Endodermal cell (in vitro differentiated cells): ENCODE measurements at places on chromosomes 2 and 18. TPM values are rescaled to one million over a fixed set of nuclear protein-coding genes. Genes with fewer than 3 reads are reported as not detected.

DNA sequence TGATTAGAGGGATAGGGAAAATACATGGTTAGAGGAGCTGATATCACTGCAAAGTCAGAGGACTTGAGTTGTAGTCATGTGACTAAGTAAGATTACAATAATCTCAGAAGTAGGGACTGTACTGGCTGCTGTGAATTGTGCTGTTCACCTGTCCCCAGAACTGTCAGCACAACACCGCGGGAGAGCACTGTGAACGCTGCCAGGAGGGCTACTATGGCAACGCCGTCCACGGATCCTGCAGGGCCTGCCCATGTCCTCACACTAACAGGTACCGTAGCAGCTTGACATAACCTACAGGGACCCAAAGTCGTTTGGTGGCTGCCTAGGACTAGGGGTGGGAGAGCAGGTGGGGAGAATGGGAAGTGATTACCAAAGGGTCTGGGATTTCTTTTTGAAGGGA lies 132.8 kb upstream of the TTC39C start:
- H3K4me1 ChIP-seq, result no peaks in the 10 kb centered on the region
- no peak overlapping the region for H3K27ac ChIP-seq
- no peak for DNase-seq
- H3K27me3 ChIP-seq, result no peaks in the 10 kb centered on the region
- no peak overlapping the region for H3K4me3 ChIP-seq

DNA sequence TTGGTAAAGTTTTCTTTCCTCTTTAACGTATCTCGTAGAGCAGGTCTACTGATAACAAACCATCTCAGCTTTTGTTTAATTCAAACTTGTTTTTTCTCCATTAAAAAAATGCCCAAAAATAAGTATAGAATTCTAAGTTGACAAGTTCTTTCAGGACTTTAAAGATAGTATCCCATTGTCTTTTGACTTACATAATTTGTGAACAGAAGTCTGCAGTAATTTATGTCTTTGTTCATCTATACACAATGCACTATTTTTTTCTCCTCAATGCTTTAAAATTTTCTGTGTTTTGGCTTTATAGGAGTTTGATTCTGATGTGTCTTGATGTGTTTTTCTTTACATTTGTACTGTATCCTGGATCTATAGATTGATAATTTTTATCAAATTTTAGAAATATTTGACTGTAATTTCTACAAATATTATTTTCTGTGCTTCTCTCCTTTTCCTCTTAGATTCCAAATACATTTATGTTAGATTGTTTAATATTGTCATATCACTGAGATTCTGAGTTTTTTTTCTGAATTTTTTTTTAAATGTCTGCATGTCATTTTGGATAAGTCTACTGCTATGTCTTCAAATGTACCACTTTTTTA lies 143.3 kb downstream of the FTCDNL1 start:
- H3K36me3 ChIP-seq, result no peaks in the 10 kb centered on the region
- no peak overlapping the region for H3K4me3 ChIP-seq

RETSAT gene
- 17.3 and 19.7 TPM in 2 replicates for total RNA-seq

DNA sequence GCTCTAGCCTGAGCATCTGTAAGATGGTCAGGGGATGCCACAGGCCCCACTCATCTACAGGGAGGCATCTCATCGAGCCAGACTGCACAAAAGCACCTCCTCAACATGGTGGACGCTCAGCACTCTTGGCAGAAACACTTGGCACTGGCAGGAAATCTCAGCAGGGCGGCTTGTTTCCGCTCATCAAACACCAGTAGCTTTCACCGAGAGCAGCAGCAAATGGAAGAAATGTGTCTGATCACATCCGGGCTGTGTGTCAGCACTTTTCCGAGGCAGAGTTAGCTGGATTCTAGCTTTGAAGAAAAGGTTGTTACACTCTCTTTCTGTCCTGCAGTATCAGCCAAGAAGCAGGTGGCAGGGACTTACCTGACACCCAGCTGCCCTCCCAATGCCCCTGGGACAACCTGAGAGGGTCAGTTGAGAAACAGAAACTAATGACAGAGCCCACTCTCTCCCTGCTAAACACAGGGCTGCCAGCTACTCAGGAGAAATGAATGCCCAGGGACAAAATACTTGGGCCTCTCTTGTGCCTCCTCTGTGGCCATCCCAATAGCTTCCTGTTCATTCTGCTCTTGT lies 68.9 kb upstream of the FZD7 start:
- no peak overlapping the region for H3K4me3 ChIP-seq
- H3K36me3 ChIP-seq, result no peaks in the 10 kb centered on the region
- H3K4me1 ChIP-seq, result peaks cover 24% of the 10 kb centered on the region
- H3K27ac ChIP-seq, result no peak overlapping the region

DNA sequence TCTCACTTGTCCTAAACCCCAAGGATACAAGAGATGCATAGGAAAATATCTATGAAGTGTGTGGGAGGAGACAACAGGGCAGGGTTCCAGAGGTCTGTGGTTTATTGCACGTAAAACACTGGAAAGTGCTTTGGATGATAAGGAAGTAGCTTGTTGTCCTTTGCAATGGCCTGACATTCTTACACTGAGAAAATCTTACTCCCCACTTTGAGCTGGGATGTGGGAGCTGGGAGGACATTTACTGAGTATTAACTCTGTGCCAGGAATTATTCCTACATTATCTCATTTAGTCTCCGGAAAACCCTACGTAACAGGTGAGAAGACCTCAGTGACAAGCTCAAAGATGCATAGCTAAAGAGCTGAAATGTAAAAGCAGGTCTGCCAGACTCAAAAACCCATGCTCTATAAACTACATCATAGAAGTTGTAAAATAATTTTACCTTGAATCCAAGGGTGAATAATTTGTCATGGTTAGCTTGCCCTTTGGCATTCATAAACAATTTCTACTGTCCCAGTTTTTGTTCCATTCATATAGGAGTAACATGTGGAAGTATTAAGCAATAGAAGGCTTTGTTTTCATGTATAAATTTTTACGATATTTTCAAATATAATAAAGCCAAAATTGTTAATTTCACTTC lies 9.2 kb upstream of the GALNT3 start:
- H3K4me3 ChIP-seq, result no peak overlapping the region
- H3K27ac ChIP-seq, result no peak overlapping the region
- DNase-seq, result no peak
- no peaks in the 10 kb centered on the region for H3K36me3 ChIP-seq
- no peaks in the 10 kb centered on the region for H3K4me1 ChIP-seq

DNA sequence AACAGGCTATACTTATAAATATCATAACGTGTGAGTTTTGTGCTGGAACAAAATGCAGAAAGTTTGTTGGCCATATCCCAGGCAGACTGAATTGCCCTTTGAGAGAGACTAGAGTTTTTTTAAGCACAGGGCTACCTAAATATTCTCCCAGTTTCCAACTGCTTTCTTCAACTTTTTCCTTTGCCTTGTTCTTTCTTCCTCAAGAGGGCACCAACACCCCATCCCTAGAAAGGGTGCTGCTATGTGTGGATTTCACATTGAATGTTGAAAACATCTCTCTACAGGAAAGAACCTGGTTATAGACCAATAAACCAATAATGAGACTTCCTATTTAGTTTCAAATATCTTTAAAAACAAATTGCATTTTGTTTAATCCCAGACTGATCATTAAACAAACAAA lies 87.9 kb downstream of the ICOS start:
- no peaks in the 10 kb centered on the region for H3K36me3 ChIP-seq
- peak; percentile 76 for DNase-seq
- no peaks in the 10 kb centered on the region for H3K27me3 ChIP-seq
- H3K27ac ChIP-seq, result no peak overlapping the region
- no peaks in the 10 kb centered on the region for H3K4me1 ChIP-seq
- no peak overlapping the region for H3K4me3 ChIP-seq

DNA sequence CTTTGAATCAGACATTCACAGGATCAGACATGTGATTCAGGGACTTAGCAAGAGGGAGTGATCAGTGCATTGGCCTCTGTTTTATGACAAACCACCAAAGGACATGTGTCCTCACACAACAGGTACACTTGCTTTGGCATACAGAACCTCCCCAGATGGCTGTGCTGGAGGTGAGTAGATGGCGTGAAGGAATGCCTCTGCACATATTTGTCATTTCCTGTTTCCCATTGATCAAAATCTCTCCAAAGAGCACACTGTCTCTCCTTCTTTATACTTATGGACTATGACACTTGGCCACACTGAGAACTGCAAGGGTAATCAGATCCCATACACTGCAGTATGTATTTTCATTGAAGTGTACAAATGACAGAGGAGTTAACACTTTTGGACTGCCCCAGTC lies 927.6 kb downstream of the TSN start:
- H3K4me3 ChIP-seq, result no peak overlapping the region
- H3K36me3 ChIP-seq, result no peaks in the 10 kb centered on the region
- no peaks in the 10 kb centered on the region for H3K4me1 ChIP-seq
- DNase-seq, result no peak
- H3K27ac ChIP-seq, result no peak overlapping the region
- H3K27me3 ChIP-seq, result peaks cover 6% of the 10 kb centered on the region

SERPINB4 gene
- not detected in 3 replicates for total RNA-seq

DNA sequence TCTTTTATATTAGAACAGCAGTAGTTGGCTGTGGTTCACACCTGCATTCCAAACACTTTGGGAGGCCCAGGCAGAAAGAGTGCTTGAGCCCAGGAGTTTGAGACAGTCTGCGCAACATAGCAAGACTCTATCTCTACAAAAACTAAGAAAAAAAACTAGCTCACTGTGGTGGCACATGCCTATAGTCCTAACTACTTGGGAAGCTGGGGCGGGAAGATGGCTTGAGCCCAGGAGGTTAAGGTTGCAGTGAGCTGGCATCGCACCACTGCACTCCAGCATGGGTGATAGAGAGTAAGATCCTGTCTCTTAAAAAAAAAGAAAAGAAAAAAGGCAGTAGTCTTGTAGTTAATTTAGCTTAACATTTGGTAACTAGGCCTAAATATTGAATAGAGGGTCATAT lies 136.6 kb downstream of the AGPS start:
- H3K36me3 ChIP-seq, result peaks cover 40% of the 10 kb centered on the region
- H3K27me3 ChIP-seq, result no peaks in the 10 kb centered on the region
- no peak overlapping the region for H3K27ac ChIP-seq
- peak; percentile 59 for DNase-seq
- H3K4me3 ChIP-seq, result no peak overlapping the region

GRCh38 chr2:62234755-62235655 lies 39.1 kb downstream of the B3GNT2 start:
- H3K36me3 ChIP-seq, result peaks cover 8% of the 10 kb centered on the region
- no peak overlapping the region for H3K27ac ChIP-seq
- no peaks in the 10 kb centered on the region for H3K27me3 ChIP-seq
- H3K4me3 ChIP-seq, result no peak overlapping the region

DNA sequence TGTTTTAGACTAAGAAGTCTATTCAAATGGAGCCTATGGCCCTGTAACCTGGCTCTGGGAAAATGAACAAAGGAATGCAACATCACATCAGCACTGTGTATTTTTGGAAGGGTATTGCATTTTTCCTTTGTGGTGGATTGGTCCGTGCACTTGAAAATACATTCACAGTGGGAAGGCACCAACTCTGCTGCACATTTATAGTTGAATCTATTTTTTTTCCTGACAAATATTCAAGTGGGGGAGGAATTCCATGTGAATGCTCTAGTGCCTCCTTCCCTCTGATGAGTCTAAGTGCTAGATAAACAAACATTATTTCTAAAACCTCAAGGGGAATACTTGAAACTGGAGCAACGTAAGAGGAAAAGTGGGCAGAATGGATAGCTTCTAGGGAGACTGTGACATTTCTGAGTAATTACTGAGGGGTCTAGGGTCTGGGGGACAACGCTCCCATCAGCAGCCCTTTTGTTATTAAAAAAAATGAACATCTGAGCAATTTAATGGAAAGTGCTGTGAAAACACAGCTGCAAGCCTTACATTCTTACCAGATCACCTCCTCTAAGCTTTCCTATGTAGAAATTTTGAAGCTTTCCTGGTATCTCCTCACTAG lies 208.2 kb downstream of the SLC8A1 start:
- no peaks in the 10 kb centered on the region for H3K27me3 ChIP-seq
- H3K27ac ChIP-seq, result peak overlapping the region; percentile 7
- no peaks in the 10 kb centered on the region for H3K36me3 ChIP-seq
- no peaks in the 10 kb centered on the region for H3K4me1 ChIP-seq
- no peak for DNase-seq
- no peak overlapping the region for H3K4me3 ChIP-seq

KIF5C gene
- 40.0 and 41.9 TPM in 2 replicates for total RNA-seq

ABCG8 gene
- not detected in 2 replicates for total RNA-seq

PRKAG3 gene
- not detected in 2 replicates for total RNA-seq

DNA sequence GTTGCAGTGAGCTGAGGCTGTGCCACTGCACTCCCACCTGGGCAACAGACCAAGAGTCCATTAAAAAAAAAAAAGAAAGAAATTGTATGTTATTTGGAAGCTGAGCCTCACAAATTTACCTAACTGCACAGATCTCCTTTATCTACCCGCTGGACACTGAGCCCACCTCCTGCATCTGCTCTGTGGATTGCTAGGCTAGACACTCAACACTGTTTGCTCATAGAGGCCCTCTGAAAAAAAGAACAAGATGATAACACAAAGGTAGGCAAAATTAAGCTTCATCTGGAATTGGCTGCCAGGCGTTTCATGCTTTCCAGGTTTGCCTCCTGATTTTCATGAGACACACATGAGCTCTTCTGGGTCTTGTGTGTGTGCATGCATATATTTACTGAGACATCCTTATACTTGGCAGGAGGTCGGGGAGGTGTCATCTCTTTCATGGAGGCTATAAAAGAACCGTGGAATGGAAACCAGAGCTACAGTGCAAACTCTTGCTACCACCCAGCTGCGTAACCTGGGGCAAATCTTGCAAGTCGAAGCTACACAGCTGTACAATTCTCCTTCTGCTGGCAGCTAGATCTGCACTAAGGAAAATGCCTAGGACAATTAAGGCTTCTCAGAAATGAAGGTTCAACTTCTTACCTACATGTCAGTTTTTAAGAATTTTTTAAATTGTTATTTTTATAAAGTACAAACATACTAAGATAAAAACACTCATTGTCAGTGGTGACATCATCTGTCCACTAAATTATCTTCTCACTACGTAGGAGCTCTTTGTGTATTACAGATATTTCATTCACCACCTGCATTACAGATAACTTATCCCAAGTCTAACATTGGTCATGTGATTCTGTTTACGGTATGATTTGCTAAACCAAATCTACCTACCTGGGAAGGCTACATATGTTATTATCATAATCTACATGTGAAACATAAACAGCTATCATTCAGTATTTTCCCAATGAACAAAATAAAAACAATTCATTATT lies 63.1 kb downstream of the CABYR start:
- no peaks in the 10 kb centered on the region for H3K27me3 ChIP-seq
- no peaks in the 10 kb centered on the region for H3K4me1 ChIP-seq
- no peak overlapping the region for H3K27ac ChIP-seq
- DNase-seq, result no peak

GRCh38 chr2:98127229-98127989 lies 40.4 kb downstream of the VWA3B start:
- DNase-seq, result no peak
- H3K36me3 ChIP-seq, result no peaks in the 10 kb centered on the region

DNA sequence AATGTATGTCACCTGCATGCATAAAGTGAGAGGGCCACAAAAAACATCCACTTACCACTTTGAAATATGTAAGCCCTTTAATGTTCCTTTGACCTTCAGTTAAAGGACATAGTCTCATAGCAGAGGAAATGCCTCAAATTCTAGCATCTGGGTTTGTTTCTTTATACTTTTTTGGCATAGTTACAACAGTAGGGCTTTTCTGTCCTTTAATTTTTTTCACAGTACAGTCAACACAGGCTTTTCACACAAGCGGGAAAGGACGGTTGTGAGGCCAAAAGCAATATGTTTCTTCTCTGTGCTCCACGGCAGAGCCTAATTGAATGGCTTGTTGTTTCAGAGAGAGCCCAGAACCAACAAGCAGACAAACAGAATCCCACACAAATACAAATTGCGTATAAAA lies 57.6 kb downstream of the CRIM1 start:
- peaks cover 2% of the 10 kb centered on the region for H3K4me1 ChIP-seq
- DNase-seq, result no peak
- no peak overlapping the region for H3K27ac ChIP-seq
- H3K27me3 ChIP-seq, result no peaks in the 10 kb centered on the region
- peaks cover 6% of the 10 kb centered on the region for H3K36me3 ChIP-seq
